ENCODE measurements at places on chromosomes 3 and 15.

DNA sequence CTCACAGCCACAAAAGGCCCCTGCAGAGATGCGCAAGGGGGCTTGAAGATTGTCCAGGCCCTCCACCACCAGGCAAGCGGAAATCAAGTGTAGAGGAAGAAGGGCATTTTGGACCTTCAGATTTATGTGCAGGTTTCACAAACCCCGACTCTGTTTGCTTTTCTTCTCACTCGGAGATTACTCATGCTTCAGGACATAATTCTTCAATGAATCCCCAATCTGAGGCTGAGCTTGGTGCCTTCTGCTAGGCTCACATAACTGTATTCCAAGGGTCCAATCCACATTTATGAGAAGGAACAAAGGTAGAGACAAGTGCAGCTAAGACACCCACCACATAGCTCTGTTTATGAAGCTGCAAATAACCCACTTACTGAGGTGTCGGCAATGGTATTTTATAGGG, 50.6 kb upstream of the NMNAT3 start:
- no peak for DNase-seq

DNA sequence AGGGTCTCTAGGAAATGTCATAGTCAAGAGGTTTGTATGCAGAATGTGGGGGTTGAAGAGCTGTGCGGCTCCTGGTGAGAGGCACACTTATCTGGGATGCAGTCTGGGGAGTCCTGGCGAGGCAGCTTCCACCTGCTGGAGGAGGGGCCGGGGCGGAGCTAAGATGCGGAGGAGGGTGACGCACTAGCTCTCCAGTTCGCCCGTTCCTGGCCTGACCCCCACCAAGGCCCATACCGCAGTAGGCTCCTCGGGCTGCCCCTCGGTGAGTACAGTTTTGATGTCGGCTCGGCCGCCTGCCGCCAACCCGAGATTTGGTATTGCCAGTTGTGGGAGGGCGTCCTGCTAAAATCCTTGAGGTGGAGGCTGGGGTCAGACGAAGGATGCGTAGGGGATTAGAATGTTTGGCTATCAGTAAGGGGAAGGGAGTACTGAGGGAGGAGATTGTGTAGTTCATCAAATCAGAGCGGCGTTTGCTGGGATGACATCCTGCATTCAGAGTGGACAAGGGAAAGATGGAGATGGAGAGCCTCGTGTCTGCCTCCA, at the start of gene SCG5:
Gene SCG5 (plus strand): TSS at position 194 of the 543 bp plus-strand sequence. CDS start 1,883 bp downstream, outside the sequence.
- no peak for DNase-seq

GRCh38 chr15:73737535-73737934, 15.6 kb downstream of the INSYN1 start:
- DNase-seq = no peak

- DNase-seq = no peak
Measured at GRCh38 chr3:89353465-89353864, 246.0 kb downstream of the EPHA3 start.

DNA sequence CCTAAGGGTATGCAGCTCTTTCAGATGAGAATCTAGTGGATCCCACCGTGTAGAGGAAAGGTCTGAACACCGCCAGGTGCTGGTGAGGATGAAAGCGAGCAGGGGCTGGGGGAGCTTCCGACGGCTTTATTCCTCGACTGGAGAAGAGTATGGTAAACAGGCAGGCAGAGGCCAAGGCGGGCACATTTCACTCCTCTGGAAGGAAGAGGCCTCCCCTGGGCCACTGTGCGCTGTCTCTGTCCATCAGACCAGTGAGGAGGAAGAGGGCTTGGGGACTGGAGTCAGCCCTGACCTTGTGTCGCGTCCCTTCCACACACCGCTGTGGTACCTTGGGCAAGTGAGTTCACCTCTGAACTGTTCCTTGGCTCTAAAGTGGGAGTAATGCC, 4.2 kb downstream of the GHRL start:
- no peak for DNase-seq

GRCh38 chr3:45605534-45605933, 11.0 kb downstream of the LIMD1 start:
- no peak for DNase-seq

GRCh38 chr3:109718850-109719249, 381.5 kb upstream of the DPPA4 start:
- no peak for DNase-seq

- DNase-seq = no peak
Measured at GRCh38 chr15:93045191-93045785, 43.7 kb downstream of the RGMA start.

GRCh38 chr15:45669422-45669821, 34.6 kb downstream of the SQOR start:
- no peak for DNase-seq

GRCh38 chr3:31699309-31699953, 166.7 kb downstream of the STT3B start:
- no peak for DNase-seq

DNA sequence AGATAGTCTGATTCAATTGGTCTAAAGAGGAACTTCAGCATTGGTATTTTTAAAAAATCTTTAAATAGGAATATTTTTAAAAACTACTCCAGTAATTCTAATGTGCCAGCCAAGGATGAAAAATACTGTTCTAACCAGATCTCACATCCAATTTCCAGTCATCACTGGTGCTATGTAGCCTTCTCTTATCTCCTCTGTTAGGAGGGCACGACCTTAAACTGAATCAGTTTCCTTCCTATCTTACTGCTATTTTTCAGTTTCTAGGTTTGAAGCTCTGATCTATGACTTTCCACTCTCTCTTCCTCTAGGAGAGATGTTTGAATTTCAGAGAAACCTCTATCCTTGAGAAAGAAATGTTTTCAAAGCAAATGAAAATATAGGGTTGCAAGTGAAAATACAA, 31.9 kb downstream of the HAPLN3 start:
- no peak for DNase-seq

All from stimulated activated CD8-positive, alpha-beta memory T cell treated with anti-CD3 and anti-CD28 coated beads, Interleukin-15, amount 100 ng/mL, for 48 hours (primary cell).